Activated CD8-positive, alpha-beta T cell treated with anti-CD3 and anti-CD28 coated beads, Interleukin-2, amount 10 ng/mL, durations not matched to agents 7 days and 5 days (primary cell): ENCODE measurements at places on chromosomes 12 and 14. TPM values are rescaled to one million over a fixed set of nuclear protein-coding genes. Genes with fewer than 3 reads are reported as not detected.

IAPP gene
- total RNA-seq: not detected

KCNH3 gene
- total RNA-seq: 5.1 TPM

GPR84 gene
- 0.57 TPM for total RNA-seq

OR6J1 gene
- total RNA-seq: not detected

EIF2S3B gene
- total RNA-seq: 2.3 TPM

KLRC1 gene
- 4.9 TPM for total RNA-seq

LRRC43 gene
- total RNA-seq: not detected

HOXC13 gene
- not detected for total RNA-seq

GARIN6 gene
- not detected for total RNA-seq

- DNase-seq: peak; percentile 41
These were observed 45.4 kb downstream of the BCAT1 start for GRCh38 chr12:24903329-24904088.

- DNase-seq: no peak
These were observed 27.1 kb upstream of the SLC17A8 start for GRCh38 chr12:100329800-100330199.

- no peak for DNase-seq
These were observed 266.0 kb downstream of the ALG10 start for GRCh38 chr12:34287986-34288962.

DNA sequence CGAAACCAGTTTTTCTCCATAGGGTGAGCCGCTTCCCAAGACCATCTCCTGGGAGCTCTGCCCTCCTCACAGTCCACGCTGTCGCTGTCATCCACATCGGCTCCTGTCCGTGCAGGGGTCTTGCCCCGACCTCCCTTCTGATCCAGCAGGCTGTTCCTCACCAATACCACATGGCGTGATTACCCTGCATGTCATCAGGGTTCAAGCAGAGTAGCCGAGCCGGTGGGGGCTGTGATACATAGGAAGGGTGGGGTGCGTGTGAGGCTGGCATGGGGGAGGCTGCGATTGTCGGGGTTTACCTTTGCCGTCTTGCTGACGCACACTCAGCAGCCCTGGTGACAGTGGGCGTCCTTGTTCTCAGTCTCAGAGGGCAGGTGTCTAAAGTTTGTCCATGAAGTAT is 17.0 kb downstream of the TEDC1 start:
- DNase-seq: no peak

DNA sequence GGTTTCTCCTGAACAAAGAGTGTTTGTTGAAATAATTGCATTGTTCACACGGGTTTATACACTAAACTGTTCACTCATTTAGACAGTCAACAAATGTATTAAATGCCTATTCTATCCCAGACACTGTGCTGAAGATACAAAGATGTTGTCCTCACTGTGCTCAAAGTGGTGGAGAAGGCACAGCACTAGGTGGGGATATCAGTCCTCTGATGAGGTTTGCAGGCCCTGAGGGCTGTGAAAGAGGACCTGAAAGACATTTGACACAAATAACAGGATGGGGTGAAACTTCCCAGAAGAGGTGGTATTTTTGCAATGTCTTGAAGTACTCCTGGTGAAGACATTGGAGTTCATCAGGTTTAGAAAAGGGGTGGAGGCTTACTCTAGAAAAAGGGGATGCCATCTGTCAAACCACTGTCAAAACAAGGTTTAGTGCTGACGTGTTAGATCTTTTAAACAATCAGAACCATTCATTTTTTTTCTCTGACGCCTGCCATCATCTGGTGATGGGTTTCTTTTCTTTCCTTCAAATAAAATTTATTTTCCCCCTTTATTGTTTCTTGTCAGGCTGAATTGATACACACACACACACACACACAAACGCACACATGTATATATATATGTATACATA is 69.5 kb downstream of the ACSS3 start:
- no peak for DNase-seq

GRCh38 chr12:109950625-109951024 is 45.5 kb downstream of the GIT2 start:
- no peak for DNase-seq

DNA sequence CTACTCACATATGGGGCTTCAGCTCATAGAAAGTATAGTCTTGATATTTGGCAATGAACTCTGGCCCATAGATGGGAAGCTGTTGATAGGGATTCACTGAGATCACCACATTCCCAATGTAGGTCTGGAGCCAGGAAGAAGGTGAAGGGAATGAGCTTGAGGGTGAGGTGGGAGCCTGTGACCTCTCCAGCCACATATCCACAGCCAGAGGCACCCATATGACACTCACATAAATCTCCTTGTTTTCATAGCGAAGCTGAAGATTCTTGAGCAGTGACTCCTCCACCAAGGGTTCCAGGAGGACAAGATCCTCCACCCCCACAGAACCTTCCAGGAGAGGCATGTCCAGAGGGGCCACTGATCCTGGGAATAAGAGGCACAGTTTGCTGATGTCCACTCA is 1.9 kb downstream of the MYO1A start:
- DNase-seq: no peak

- peak; percentile 28 for DNase-seq
These were observed 33.1 kb downstream of the CD9 start for GRCh38 chr12:6233121-6233971.

DNA sequence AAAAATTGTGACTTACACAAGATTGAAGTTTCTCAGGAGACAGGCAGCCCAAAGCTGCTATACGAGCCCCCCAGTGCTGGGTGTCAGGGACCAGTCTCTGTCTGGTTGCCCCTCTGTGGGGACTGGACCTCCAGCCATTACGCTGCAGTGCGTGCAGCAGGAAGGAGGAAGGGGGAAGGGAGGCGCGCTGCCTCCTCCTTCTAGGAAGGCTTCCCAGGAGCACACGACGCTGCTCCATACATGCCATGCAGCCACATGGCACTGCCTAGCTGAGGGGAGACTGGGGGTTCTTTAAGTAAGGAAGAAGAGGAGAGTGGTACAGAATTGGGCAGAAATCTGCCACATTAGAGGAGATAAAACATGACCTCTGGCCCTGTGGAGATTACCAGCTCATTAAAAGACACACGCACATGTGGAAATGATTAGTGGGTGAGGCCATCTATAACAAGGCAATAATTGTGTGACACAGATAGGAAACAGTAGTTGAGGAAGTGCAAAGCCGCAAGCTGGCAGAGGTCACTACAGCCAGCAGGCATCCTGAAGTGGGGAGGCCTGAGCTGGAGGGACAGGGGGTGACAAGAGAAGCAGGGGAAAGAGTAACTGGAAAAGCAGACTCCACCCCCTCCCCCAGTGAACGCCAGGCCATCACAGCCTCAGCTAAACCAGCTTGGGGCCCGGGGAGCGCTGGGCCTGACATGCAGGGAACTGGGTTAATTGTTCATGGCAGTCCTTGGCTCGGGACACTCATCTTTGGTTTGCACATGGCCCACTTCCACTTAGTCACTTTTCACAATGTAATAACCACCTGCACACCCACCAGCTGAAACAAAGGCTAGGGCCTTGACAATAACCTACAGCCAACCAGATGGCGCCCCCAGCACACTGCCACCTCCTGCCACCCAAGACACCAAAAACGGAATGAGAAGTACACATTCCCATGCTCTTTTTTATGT is 39.6 kb downstream of the CCDC88C start:
- DNase-seq: no peak

GRCh38 chr14:66482873-66483272 is 3.3 kb upstream of the CCDC196 start:
- no peak for DNase-seq

DNA sequence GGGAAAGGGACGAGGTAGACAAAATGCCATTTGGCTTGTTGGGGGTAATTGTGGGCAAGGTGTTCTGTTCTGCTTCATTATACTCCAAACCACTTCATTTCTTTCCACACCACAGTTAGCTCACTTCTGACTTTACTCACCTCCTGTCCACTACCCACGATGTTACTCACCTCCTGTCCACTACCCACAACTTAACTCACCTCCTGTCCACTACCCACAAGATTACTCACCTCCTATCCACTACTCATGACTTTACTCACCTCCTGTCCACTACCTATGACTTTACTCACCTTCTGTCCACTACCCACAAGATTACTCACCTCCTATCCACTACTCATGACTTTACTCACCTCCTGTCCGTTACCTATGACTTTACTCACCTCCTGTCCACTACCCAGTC is 10.1 kb upstream of the TWF1 start:
- DNase-seq: no peak
